ENCODE measurements at places on chromosomes 7 and 10. TPM values are rescaled to one million over a fixed set of nuclear protein-coding genes. Genes with fewer than 3 reads are reported as not detected.

Gene CPEB3
- 0.69 TPM for total RNA-seq

Gene SLC16A9
- 34.1 TPM for total RNA-seq

Gene C10orf67
- not detected for total RNA-seq

Gene MRLN
- not detected for total RNA-seq

Gene SAMD9
- 24.1 TPM for total RNA-seq

Gene FOXI2
- total RNA-seq: not detected

Gene DNAJC12
- total RNA-seq: 3.1 TPM

Gene ADARB2
- total RNA-seq: 0.38 TPM

Gene KIAA1217
- total RNA-seq: 4.7 TPM

Gene SLC26A3
- not detected for total RNA-seq

Gene MUC3A
- total RNA-seq: not detected
